Dermis blood vessel endothelial cell (primary cell): ENCODE measurements at places on chromosomes 4 and X. TPM values are rescaled to one million over a fixed set of nuclear protein-coding genes. Genes with fewer than 3 reads are reported as not detected.

The SFRP2 gene
- 0.09 TPM in 1 of 2 replicates, not detected in the other for total RNA-seq

The ZNF185 gene
- total RNA-seq = 5.3 and 15.5 TPM in 2 replicates

DNA sequence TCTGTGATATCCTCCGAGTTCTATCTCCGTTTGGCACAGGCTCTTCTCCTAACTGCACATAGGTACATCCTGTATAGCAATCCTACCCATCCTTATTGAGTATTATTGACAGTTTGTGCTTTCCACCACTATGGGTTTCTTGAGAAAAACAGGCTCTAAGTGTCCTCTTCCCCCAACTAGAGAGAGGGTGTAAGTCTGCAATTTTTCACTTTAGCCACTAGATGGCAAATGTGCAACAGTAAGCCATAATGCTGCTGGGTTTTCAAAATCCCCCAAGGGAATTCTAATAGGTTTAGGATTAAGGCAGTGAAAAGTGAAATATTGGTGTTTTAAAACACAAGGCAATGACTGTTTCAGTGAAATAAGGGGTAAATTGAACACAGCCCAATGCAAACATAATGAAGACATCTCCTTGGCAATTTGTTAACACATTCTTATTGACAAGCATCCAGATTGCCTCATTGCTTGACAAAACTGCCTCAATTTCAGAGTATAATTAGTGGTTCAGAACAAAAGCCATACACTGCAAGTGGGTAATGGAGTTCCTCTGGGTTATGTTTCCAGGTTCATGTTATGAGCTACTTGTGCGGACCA is 239.0 kb upstream of the HTR2C start:
- peak; percentile 36 for DNase-seq

DNA sequence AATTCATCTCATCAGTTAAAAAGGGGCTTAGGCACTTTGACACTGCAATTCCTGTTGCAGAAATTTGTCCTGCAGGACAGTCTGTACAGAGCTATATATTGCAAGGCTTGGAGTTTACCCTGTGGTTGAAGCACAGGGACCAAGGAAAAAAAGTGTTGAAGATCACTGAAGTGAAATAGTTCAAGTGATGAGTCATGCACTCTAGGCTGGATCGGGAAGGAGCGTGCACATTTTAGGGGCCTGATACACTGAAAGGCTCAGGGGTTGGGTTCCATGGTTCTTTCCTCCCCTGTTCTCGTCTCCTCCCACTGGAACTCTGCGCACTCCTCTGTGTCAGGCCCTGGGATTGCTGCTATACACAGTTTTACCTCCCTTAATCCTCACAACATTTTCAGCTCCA is 104.9 kb upstream of the ARMCX2 start:
- no peak for DNase-seq

The IBSP gene
- not detected in 2 replicates for total RNA-seq

GRCh38 chr4:16687011-16687410 is 211.4 kb downstream of the LDB2 start:
- DNase-seq = no peak

The CFP gene
- 0.19 and 0.85 TPM in 2 replicates for total RNA-seq

The HS3ST1 gene
- total RNA-seq = 0.17 and 1.9 TPM in 2 replicates

DNA sequence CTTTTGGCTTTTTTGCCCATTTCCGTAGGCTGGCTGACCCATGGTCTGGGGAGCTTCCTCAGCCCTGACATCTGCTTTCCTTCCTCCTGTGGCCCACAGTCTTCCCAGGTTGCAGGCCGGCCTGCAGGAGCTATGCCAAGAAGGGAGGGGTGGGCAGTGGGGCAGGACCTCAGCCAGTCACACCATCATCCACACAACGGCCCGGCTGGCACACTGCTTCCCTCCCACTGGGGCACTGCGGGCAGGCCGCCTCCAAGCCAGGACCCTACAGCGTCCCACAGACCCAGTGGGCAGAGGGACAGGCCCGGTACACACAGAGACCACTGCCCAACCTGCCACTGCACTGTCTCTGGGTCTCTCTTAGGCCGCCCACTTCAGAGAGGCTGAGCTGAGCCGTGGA is 38.0 kb downstream of the CTBP1 start:
- no peak for DNase-seq

- no peak for DNase-seq
Measured at GRCh38 chr4:20318909-20319277, 67.2 kb downstream of the SLIT2 start.

DNA sequence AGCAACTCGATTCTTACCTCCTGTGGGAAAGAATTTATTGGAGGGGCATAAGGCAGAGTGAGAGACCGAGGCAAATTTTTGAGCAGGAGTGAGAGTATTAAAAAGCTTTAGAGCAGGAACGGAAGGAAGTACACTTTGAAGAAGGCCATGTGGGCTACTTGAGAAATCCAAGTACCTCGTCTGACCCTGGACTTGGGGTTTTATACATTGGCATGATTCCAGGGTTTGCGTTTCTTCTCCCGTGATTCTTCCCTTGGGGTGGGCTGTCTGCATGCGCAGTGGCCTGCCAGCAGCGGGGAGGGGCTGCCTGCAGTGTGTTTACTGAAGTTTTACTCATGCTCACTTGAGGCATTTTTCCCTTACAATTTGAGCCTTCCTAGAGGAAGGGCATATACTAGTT is 3.4 kb downstream of the GALNT7 start:
- no peak for DNase-seq

The ITIH6 gene
- not detected in 2 replicates for total RNA-seq

The DMRTC1 gene
- total RNA-seq = not detected in 2 replicates

- no peak for DNase-seq
Measured at GRCh38 chrX:119201570-119201969, 34.5 kb upstream of the PGRMC1 start.

The PPP1R2C gene
- not detected in 2 replicates for total RNA-seq

- no peak for DNase-seq
Measured at GRCh38 chr4:70948665-70949260, 44.7 kb upstream of the DCK start.

The SSX3 gene
- not detected in 2 replicates for total RNA-seq

The GBA3 gene
- total RNA-seq = not detected in 2 replicates

- DNase-seq = no peak
Measured at GRCh38 chr4:22482250-22483127, 33.4 kb downstream of the ADGRA3 start.

The SOX3 gene
- not detected in 2 replicates for total RNA-seq

GRCh38 chr4:76311896-76312331 is 5.4 kb downstream of the STBD1 start:
- DNase-seq = no peak

The SULT1B1 gene
- total RNA-seq = 2.4 and 12.6 TPM in 2 replicates

GRCh38 chr4:11218692-11219091 is 210.0 kb downstream of the HS3ST1 start:
- peak; percentile 5 for DNase-seq

DNA sequence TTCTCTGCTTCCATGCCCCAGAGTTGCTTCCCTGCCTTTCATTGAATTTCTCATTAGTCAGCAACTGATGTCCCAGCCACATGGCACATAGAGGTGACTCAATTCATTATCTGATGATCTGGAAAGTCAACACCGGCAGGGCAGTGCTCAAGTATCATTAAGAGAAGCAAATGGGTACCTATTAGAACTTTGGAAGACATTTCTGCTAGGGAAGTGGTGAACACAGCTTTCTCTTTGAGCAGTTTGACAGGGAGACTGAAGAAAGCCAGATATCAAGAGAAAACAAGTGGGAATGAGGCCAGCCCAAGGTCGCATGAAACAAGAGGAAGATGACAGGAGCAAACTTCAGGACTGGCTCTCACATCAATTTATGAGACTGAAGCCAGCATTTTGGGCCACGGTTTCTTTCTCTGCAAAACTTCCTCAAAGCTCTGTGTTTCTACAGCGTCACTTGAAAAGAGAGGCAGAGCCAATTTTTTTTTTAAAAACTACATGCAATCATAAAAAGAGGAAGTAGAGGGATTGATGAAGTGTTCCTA is 108.3 kb upstream of the RPS6KA3 start:
- DNase-seq = no peak

DNA sequence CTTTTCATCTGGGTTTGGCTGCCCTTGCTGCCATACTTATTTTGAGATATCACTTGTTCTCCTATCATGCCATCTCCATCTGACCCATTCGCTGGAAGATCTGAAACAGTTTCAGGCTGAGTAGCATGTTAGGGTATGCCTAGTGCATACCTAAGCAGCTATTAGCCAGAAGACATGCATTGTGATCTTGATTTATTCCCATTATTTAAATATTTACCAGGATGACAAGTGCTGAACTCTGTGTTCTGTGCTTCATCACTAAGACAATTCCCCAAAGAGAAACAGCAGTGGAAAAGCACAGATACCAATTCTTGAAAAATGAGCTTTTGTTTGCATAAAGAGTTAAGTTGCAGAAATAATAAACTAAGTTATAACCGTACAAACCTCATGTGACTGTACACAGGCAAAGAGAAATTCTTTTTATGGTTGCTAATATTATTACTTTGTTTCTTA is 271.0 kb upstream of the ARSJ start:
- no peak for DNase-seq

DNA sequence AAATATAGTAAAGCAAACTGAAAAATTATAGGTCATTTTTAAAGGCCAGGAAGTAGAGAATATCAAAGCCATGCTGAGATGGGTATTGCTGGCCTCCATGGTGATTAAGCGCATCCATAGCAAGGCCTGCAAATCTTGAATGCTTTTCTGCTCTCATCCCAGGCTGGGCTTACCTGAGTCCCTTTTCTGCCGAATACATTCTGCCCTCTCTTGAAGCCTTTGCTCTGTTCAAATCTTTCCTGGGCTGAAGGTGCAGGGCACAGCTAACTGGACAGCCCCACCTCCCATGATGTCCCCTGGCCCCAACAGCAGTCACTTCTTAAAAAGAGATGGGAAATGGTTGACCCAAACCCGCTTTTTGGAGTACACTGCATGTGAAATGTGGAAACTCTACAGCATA is 10.1 kb upstream of the EIF1AX start:
- DNase-seq = no peak

DNA sequence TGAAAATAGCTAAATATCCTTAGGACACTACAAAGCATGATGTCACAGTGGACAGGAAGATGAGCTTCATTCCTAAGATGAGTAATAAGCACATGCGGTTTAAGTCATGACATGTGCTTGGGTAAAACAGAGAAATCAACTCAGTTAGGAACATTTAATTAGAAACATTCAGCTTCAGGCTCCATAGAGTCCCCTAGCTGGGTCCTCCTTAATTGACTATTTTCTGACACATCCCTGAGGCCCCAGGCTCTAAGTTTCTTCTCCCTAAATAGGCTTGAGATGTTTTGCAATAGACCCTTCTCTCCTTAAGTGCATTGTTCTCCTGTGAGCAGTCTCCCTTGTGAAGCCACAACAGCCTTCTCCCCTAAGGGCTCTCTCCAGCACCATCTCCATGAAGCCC is 70.4 kb upstream of the ANXA3 start:
- no peak for DNase-seq

The PRAF2 gene
- 2.7 and 5.5 TPM in 2 replicates for total RNA-seq

DNA sequence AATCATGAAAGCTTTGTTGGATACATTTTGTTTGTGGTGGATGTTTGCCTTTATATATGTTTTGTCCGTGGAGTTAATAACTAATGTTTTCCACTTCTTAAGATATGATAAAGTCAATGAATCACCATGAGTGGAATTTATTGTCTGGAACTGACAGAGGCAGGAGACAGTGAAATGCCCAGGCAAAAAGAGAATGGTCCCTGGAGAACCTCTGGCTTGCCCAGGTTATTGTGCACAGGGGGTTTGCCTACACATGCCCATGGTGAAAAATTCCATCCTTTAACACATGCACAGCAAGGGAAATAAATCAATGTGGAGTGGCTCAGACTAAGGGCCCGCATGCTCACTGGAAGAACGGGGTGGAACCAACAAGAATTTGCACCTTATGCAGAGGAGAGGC is 964.3 kb upstream of the GRIA3 start:
- no peak for DNase-seq

- no peak for DNase-seq
Measured at GRCh38 chr4:27239641-27240040, 379.0 kb downstream of the STIM2 start.

DNA sequence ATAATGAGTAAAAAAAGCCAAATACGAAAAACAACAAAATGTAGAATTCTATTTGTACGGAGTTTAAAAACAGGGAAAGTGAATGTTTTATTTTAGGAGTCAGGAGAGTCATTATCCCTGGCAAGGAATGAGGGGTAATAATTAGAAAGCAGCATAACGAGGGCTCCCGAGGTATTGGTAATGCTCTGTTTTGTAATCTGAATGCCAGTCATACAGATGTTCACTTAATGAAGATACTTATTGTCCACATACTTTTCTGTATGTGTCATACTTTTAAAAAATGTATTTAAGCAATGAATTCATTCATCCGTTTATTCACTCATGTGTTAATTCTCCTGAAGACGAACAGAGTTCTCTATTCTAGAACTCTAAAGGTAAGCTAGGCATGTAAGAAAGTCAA is 87.8 kb upstream of the BMP2K start:
- no peak for DNase-seq

GRCh38 chr4:182644683-182645050 is 272.5 kb downstream of the DCTD start:
- DNase-seq = no peak

GRCh38 chr4:127501103-127501502 is 131.7 kb upstream of the INTU start:
- DNase-seq = no peak

The SHROOM4 gene
- 39.0 and 47.0 TPM in 2 replicates for total RNA-seq

The OCIAD2 gene
- total RNA-seq = 31.9 and 43.1 TPM in 2 replicates

- DNase-seq = peak; percentile 51
Measured at GRCh38 chrX:135973025-135973547, 702 bp downstream of the MMGT1 start.
